Esophagus muscularis mucosa (tissue), 4 donors: ENCODE measurements at places on chromosomes 3 and 15. TPM values are rescaled to one million over a fixed set of nuclear protein-coding genes. Genes with fewer than 3 reads are reported as not detected.

- no peak for DNase-seq
- peaks cover 65% of the 10 kb centered on the region for H3K4me1 ChIP-seq
Measured at GRCh38 chr3:128806588-128806987, 72.8 kb upstream of the ACAD9 start.

DNA sequence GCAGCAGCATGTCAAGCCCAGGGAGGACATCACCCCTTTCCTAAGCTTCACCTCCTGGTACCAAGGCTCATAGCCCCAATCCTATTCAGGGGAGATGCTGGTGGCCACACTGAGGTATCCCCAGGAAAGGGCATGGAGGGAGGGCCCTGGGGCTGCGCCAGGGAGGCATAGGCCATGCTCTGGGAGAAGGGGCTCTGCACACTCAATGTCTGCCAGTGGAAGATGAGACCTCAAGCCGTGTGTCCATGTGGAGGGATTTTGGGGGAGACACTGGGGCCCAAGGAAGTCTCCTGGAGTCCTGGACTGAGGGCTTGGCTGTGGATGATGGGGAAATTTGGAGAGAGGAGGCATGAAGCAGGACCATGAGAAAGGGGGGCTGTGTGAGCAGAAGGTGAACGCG, 21.2 kb upstream of the PRR23E start:
- peaks cover 7% of the 10 kb centered on the region for H3K4me1 ChIP-seq
- H3K27ac ChIP-seq: no peak overlapping the region
- H3K4me3 ChIP-seq: no peak overlapping the region
- no peaks in the 10 kb centered on the region for H3K27me3 ChIP-seq

- H3K36me3 ChIP-seq: no peaks in the 10 kb centered on the region
- DNase-seq: no peak
- H3K27me3 ChIP-seq: no peaks in the 10 kb centered on the region
- H3K27ac ChIP-seq: no peak overlapping the region
Measured at GRCh38 chr3:107973152-107973551, 117.7 kb downstream of the CD47 start.

DNA sequence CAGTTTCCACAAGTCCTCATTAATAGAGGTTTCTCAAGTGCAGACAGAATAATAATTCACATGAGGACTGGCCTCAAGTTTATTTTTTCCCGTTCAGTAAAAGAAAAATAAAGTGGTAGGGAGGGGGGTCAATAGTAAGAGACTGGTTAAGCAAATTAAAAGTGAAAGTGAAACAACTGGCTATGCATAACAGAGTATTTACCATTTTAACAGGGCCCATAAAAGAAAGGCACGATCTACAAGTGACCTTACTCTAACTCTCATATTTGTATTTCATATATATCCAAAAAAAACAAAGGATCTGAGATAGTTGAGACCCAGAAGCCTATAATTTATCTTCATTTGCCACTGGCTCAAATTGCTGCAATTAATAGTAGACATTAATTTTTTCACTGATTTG, 686.3 kb downstream of the NTRK3 start:
- no peaks in the 10 kb centered on the region for H3K4me1 ChIP-seq
- H3K36me3 ChIP-seq: no peaks in the 10 kb centered on the region
- H3K27ac ChIP-seq: no peak overlapping the region
- no peaks in the 10 kb centered on the region for H3K27me3 ChIP-seq
- DNase-seq: no peak

AMOTL2 gene
- total RNA-seq: 177 TPM

DNA sequence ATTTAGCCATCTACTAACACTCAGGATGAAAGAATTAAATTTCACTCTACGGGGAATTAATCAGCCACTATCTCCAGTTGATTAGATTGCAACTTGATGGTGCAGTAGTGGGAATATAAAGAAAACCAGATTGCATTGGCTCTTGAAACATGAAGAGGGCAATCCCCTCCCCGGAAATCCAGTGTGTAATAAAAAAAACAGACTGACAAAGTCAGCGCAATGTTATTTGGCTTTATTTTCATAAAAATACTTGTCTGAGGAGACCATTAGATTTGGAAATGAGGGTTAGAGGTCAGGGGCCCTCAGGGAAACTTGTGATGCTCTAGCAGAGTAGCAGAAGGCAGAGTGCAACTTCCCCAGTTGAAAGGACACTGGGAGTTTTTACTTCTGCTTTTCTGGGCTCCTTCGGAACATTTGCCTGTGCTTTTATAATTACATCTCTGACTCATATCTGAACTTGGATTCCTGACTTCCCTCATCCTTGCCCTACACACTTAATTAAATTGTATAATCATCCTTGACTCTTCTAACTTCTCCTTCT, 326.8 kb downstream of the TUSC7 start:
- DNase-seq: no peak
- H3K36me3 ChIP-seq: no peaks in the 10 kb centered on the region
- no peaks in the 10 kb centered on the region for H3K27me3 ChIP-seq
- H3K27ac ChIP-seq: peak overlapping the region; percentile 49
- no peak overlapping the region for H3K4me3 ChIP-seq
